BJ (cell line): ENCODE measurements at places on chromosomes 12 and 14. TPM values are rescaled to one million over a fixed set of nuclear protein-coding genes. Genes with fewer than 3 reads are reported as not detected.

OR4E1 gene
- not detected in 2 replicates for polyA plus RNA-seq

KRT4 gene
- polyA plus RNA-seq = 0.06 and 0.12 TPM in 2 replicates

DAO gene
- not detected in 2 replicates for polyA plus RNA-seq

RND1 gene
- 0.31 and 0.72 TPM in 2 replicates for polyA plus RNA-seq

APOF gene
- not detected in 2 replicates for polyA plus RNA-seq

PLEKHD1 gene
- 0.01 TPM in 2 replicates for polyA plus RNA-seq

CLEC6A gene
- not detected in 2 replicates for polyA plus RNA-seq

ZDHHC22 gene
- polyA plus RNA-seq = not detected in 2 replicates

GPR135 gene
- polyA plus RNA-seq = 1.3 and 1.6 TPM in 2 replicates

PTCSC3 gene
- polyA plus RNA-seq = not detected in 2 replicates

E2F7 gene
- 3.6 and 3.9 TPM in 2 replicates for polyA plus RNA-seq

CLECL1 gene
- polyA plus RNA-seq = not detected in 2 replicates

SLC2A3 gene
- 40.1 and 57.3 TPM in 2 replicates for polyA plus RNA-seq

CYP27B1 gene
- polyA plus RNA-seq = 0.76 and 0.91 TPM in 2 replicates

CARMIL3 gene
- polyA plus RNA-seq = 0.02 and 0.04 TPM in 2 replicates

CD4 gene
- polyA plus RNA-seq = 0.33 and 0.42 TPM in 2 replicates

LRP1 gene
- 58.5 and 117 TPM in 2 replicates for polyA plus RNA-seq

CD27 gene
- 0.15 TPM in 1 of 2 replicates, not detected in the other for polyA plus RNA-seq

GLT1D1 gene
- polyA plus RNA-seq = not detected in 2 replicates

SYCP3 gene
- polyA plus RNA-seq = 0.10 TPM in 1 of 2 replicates, not detected in the other

AQP2 gene
- polyA plus RNA-seq = not detected in 2 replicates

DEGS2 gene
- not detected in 2 replicates for polyA plus RNA-seq

DYNC1H1 gene
- 138 and 139 TPM in 2 replicates for polyA plus RNA-seq

CD163L1 gene
- polyA plus RNA-seq = 1.0 and 1.6 TPM in 2 replicates

CEBPE gene
- polyA plus RNA-seq = not detected in 2 replicates

LMBR1L gene
- 37.2 and 63.1 TPM in 2 replicates for polyA plus RNA-seq

FSCB gene
- polyA plus RNA-seq = not detected in 2 replicates

PARPBP gene
- polyA plus RNA-seq = 3.9 and 6.4 TPM in 2 replicates

FAM181A gene
- polyA plus RNA-seq = not detected in 2 replicates

PPP1R1A gene
- not detected in 2 replicates for polyA plus RNA-seq

KRT81 gene
- polyA plus RNA-seq = 15.7 and 24.7 TPM in 2 replicates

KRT79 gene
- polyA plus RNA-seq = not detected in 2 replicates

CLEC7A gene
- not detected in 2 replicates for polyA plus RNA-seq

GALNT6 gene
- 27.7 and 47.1 TPM in 2 replicates for polyA plus RNA-seq

GLIPR1L1 gene
- polyA plus RNA-seq = not detected in 2 replicates

RPGRIP1 gene
- polyA plus RNA-seq = not detected in 2 replicates

JAG2 gene
- polyA plus RNA-seq = 0.23 and 0.31 TPM in 2 replicates

BHLHE41 gene
- 4.0 and 5.3 TPM in 2 replicates for polyA plus RNA-seq

ANG gene
- 9.2 and 12.7 TPM in 2 replicates for polyA plus RNA-seq

SERPINA3 gene
- polyA plus RNA-seq = 0.70 and 0.91 TPM in 2 replicates

KLRD1 gene
- 0.13 and 0.74 TPM in 2 replicates for polyA plus RNA-seq

NGDN gene
- polyA plus RNA-seq = 34.5 and 51.3 TPM in 2 replicates

TMEM119 gene
- 57.2 and 80.6 TPM in 2 replicates for polyA plus RNA-seq

LHX5 gene
- not detected in 2 replicates for polyA plus RNA-seq

COL2A1 gene
- polyA plus RNA-seq = not detected in 2 replicates

TOMM20L gene
- not detected in 2 replicates for polyA plus RNA-seq

B3GNT4 gene
- polyA plus RNA-seq = 0.18 TPM in 1 of 2 replicates, not detected in the other

TAS2R46 gene
- polyA plus RNA-seq = 0.09 and 0.11 TPM in 2 replicates

KCNK10 gene
- not detected in 2 replicates for polyA plus RNA-seq

RFLNA gene
- polyA plus RNA-seq = 0.05 TPM in 1 of 2 replicates, not detected in the other

PCK2 gene
- 141 and 227 TPM in 2 replicates for polyA plus RNA-seq

ENDOU gene
- polyA plus RNA-seq = 0.06 TPM in 1 of 2 replicates, not detected in the other

MAP3K9 gene
- polyA plus RNA-seq = 0.36 and 0.45 TPM in 2 replicates

CINP gene
- 46.0 and 49.1 TPM in 2 replicates for polyA plus RNA-seq

TAS2R7 gene
- not detected in 2 replicates for polyA plus RNA-seq

ADAM21 gene
- 0.10 and 0.16 TPM in 2 replicates for polyA plus RNA-seq

PAX9 gene
- not detected in 2 replicates for polyA plus RNA-seq
